ENCODE measurements at places on chromosomes 2 and 18.

DNA sequence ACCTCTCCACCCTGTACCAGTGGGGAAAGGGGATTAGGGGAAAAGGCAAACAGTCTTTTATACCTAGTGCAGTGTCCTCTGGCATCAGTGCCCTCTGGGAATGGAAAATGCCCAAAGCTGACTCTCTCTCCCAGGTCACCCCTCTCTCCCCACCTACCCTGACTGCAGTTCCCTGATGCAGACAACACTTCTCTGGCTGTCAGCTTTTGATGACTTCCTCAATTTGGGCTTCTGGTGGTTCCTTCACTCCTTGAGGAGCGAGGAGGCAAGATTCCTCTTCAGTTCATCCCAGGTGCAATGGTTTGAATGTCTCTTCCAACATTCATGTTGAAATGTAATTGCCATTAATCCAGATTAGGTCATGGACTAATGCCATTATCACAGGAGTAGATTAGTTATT lies 19.7 kb upstream of the PPM1B start:
- DNase-seq, result no peak

- no peak for DNase-seq
Measured at GRCh38 chr2:235979753-235980435, 188.3 kb downstream of the GBX2 start.

GRCh38 chr2:37614061-37614738 lies 57.2 kb downstream of the CDC42EP3 start:
- DNase-seq, result no peak

- DNase-seq, result peak; percentile 51
Measured at GRCh38 chr2:207624185-207625013, 795 bp downstream of the METTL21A start.

DNA sequence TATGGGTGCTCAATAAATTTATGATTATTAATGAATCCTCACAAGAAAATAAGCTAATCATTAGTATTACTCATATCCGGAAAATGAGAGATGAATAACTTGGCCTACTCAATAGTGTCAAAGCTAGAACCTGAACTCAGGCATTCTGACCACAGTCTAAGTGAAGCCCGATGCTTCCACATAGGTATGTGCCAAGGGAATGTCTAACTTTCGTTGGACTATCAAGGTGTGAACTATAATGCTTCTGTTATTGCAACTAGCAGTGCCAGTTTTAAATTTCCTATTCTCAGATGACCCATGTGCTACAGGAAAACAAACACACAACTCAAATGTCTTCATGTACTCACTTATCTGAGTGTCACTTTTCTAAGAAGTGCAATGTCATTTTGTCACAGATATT lies 1.8 kb downstream of the BARD1 start:
- no peak for DNase-seq

DNA sequence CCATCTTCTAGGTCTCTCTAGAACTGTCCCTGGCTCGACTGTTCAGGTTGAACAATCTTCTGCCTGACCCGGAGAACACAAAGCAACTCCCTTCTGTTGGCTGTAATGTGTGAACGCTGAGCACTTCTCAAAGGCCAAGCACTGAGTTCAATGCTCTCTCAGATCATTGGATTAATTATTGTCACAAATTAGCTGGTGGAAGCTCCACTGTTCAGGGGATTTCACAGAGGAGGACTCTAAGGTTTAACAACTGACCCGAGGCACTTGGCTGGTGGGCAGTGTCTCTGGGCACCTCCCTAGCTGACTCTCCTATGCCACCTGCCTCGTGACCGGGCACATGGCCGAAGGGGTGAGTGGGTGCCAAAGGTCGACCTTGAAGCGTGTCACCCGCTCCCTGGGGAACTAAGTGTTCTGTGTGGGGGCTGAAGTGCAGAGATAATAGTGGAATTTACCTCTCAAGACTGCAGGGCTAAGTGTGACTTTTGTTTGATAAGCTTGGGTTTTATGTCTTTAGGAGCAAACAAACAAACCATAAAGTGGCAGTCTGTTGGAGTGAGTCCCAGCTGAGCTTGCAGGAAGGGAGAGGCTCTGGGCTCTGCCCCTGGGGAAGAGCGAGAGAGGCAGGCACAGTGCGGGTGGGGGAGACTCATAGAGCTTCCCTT lies 64.8 kb downstream of the BCL2L11 start:
- no peak for DNase-seq

DNA sequence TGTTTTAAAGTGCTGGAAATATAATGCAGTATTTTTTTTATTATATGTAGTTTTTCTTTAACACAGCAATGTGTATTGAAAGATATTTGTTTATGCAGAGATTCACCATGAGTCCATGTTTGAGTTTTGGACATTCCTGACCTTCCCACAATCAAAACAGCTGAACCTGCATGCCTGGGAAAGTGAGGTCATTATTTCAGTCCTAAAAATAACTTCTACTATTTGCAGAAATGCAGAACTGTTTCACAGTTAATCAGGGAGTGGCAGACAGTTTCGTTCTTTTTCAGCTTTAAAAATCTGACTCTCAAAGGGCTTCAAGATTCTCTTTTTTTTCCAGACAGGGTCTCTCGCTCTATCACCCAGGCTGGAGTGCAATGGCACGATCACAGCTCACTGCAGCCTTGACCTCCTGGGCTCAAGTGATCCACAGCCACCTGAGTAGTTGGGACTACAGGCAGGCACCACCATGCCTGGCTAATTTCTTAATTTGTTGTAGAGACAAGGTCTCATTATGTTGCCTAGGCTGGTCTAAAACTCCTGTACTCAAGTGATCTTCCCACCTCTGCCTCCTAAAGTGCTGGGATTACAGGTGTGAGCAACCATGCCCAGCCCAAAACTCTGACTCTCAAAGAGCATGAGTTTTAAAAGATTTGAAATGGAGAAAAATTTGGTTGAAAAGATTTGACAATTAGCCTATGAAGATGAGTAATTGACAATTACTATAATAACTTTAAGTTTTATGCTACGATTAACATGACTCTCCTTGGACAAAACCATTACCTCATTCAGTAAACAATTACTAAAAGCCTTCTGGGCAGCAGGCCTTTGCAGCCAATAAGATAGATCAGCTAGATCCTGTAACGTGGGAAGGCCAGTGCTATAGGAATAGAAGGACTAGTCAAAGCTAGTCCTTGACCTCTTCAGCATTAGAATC lies 5.0 kb upstream of the MYL12B start:
- no peak for DNase-seq

- DNase-seq, result no peak
Measured at GRCh38 chr18:61364953-61365352, 31.7 kb downstream of the CDH20 start.

DNA sequence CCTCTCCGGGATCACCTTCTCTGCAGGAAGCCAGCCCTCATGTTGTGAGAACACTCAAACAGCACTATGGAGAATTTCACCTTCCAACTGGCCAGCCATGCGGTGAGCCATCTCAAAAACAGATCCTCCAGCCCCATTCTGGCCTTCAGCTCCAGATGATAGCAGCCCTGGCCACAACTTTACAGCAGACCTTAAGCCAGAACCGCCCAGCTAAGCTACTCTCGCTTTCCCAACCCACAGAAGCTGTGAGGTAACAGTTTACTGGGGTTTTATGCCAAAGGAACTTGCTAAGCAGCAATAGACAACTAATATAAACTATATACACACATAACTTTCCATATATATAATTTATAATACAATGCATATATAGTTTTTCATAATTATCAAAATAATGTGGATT lies 11.6 kb upstream of the PTPN4 start:
- DNase-seq, result no peak

GRCh38 chr2:195533771-195534642 lies 123.0 kb upstream of the SLC39A10 start:
- peak; percentile 30 for DNase-seq

GRCh38 chr2:237068005-237068576 lies 17.6 kb upstream of the COPS8 start:
- DNase-seq, result no peak

GRCh38 chr2:225317186-225317585 lies 82.3 kb upstream of the NYAP2 start:
- no peak for DNase-seq

All from activated CD8-positive, alpha-beta memory T cell treated with anti-CD3 and anti-CD28 coated beads for 1 hour (primary cell).